HEK293T (cell line): ENCODE measurements at places on chromosomes 7 and 10.

DNA sequence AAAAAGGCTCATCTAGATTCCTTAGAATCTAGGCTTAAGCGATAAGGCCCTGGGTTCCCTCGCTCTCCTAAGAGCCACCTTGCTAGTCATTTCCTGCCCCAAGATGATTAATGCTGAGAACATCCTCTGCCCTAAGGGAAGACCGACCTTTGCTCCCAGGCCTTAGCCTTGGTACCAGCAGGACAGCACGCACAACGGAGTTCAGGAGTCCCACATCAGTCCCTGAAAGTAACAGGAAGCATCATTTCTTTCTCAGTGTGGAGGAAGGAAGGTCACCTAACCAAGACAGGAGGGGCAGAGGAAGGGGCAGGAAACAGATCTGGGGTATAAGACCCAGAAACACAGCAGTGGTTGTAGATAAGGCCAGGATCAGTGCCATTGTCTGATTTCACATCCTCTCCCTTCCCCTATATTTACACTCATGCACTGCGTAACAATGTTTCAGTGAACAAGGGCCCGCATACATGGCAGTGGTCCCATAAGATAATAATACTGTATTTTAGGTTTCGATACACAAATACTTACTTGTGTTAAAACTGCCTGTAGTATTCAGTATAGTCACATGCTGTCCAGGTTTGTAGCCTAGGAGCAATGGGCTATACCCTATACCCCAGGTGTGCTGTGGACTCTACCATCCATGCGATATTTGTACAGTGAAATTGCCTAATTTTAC is 8.1 kb upstream of the FAM107B start:
- DNase-seq: no peak

DNA sequence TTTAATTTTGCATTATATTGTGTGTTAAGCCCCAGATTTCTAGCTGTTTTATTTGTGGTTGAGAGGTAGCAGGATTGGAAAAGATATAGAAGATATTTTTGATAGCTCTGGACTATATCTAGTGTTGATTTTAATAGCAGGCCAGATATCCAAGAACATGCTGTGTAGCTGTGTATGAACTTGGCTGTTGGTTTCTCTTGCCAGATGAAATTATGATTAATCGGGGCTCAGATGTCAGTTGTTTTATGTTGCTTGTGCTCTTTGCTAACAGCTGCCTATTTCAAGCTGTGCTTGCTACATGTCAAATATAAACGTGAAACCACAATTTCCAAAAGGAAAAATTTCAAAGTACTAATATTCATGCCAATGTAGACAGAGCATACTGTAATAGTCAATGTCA is 141.1 kb downstream of the GRM3 start:
- DNase-seq: no peak

DNA sequence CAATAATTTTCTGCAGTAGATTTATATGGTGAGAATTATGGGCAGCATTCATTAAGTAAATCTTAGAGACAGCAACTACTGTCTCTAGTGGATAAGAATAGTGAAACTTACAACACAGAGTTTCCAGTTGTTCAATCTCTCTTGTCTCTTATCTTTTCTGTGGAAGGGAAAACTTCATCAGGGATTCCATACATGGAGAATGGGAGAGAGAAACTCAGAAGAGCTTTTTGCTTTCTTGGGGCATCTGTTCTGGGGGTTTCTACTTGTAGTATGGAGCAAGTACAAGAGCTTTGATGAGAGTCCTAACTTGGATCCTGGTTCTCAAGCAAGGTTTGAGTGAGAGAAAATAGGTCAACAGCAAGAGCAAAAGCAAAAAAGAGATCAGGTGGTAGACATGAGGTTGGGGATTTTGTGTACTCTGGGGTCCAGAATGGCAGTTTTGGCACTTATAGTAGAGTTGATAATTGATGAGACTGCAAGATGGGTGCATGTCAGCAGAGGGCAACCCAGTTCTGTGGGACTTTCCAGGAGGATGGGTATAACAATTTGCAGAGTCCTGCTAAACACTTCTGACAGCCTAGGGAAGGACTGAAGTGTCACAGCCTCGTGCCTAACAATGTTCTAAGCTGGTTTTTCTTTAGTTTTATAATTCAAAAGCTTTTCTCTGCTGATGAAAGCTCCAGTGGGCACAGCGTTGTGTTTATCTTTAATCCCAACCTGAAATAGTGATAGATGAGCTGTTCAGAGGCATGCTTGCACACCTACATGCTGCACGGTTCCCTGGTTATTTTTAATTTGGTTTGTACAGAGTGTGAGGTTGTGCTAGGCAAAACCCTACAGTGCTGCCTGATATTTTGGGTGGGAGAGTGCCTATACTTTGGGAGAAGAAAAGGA is 32.0 kb upstream of the STRIP2 start:
- DNase-seq: no peak

- no peak for DNase-seq
Measured at GRCh38 chr7:2965301-2965700, 78.4 kb downstream of the CARD11 start.

GRCh38 chr7:121436136-121436535 is 40.0 kb upstream of the FAM3C start:
- no peak for DNase-seq

- no peak for DNase-seq
Measured at GRCh38 chr7:129351320-129351719, 82.9 kb upstream of the STRIP2 start.

GRCh38 chr7:27420702-27421101 is 178.1 kb downstream of the EVX1 start:
- no peak for DNase-seq

DNA sequence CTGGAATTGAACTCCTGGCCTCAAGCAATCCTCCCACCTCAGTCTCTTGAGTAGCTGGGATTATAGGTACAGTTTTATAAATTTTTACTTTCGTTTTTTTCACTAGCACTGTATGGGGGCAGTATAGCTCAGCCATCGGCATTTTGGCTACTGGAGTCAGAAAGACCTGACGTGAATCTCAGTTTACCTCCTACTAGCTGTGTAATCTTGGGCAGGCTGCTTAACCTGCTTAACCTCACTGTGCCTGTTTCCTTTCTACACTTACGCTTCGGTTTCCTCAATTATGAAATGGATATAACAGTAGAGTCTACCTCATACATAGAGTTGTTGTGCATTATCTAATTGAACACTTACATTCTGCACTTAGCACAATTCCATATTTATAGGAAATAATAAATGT is 16.7 kb downstream of the STN1 start:
- DNase-seq: no peak

DNA sequence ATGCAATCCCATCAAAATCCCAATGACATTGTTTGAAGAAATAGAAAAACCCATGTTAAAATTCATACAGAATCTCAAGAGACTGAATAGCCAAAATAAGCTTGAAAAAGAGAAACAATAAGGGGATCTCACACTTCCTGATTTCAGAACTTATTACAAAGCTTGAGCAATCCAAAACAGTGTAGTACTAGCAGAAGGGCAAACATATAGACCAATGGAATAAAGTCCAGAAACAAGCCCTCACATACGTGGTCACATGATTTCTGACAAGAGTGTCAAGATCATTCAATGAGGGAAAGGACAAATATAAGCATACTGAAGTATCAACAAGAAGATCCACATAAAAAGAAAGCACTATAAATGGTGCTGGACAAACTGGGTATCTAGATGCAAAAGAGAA is 31.9 kb downstream of the MICU1 start:
- DNase-seq: no peak

DNA sequence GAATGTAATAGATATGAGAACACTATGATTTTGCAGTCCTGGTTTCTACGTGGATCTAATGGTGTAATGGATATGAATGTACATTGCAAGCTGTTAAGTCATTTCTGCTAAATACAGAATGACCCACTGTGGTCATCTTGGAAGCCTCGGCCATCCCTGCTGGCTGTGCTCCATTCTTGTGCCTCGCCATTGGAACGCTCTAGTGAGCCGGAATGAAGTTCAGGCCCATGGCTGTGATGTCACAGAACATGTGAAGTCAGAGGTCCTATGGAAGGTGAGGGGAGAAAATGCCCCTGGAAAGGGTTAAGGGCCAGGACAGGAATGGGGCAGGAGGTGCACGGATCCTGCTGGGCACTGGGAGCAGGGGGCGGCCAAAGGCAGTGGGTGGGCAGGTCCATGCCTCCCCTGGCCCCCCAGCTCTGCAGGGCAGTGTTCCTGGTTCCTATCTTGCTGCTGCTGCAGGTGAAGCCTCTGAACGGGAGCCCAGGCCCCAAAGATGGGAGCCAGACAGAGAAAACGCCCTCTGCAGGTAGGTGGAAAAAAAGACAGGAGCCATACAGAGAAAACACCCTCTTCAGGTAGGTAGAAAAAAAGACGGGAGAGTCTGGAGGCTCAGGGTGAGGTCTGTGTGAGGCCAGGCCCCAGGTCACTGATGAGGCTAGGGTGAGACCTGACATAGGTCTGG is at the start of gene LLCFC1:
Gene LLCFC1, plus strand, starts transcription at position 259 of the 685 bp plus-strand sequence. Its CDS starts 138 bp downstream, at position 397.
- peak; percentile 53 for DNase-seq

GRCh38 chr10:95250856-95251255 is 39.9 kb downstream of the PDLIM1 start:
- DNase-seq: no peak
